Hepatocyte (in vitro differentiated cells): ENCODE measurements at places on chromosomes 4 and X. TPM values are rescaled to one million over a fixed set of nuclear protein-coding genes. Genes with fewer than 3 reads are reported as not detected.

DNA sequence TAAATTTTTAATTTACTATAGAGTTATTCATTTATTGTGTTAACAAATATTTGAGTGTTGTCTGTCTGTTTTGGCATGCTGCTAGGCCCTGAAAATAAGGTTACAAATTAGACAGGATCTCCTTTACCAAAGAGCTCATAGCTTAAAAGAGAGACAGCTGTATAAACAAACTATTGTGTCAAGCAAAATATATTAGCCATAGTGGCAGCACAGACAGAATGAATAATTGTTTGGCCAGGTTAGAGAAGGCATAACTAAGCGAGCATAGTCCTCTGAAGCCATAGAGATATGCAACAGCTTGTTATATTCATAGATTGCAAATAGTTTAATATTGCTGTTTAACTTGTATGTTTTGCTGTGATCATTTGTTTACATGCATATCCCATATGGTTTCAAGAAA lies 66.7 kb upstream of the NDUFC1 start:
- no peak for DNase-seq

DNA sequence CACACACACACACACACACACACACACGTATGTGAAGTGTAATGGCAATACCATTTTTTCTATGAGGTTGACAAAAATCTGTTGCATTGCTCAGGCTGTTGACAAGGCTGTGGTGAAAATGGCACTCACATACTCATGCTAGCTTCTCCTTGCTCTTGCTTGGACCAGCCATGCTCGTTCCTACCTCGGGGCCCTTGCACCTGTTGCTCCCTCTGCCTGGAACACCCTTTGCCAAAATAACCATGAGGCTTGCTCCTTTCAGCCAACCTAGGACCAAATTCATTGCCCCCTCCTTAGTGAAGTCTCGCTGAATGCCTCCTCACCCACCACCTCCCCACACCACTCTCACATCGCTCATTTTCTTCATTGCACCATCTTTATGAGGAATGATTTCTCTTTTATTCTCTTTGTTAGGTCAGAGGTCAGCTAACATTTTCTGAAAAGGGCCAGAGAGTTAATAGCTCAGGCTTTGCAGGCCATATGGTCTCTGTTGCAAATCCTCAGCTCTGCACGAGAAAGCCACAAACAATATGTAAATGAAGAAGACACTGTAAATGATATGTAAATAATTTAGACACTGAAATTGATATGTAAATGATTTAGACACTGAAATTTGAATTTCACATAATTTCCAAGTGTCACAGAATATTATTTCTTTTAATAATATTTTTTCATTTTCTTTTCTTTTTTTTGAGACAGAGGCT lies 13.3 kb downstream of the SLC38A5 start:
- DNase-seq = no peak

DNA sequence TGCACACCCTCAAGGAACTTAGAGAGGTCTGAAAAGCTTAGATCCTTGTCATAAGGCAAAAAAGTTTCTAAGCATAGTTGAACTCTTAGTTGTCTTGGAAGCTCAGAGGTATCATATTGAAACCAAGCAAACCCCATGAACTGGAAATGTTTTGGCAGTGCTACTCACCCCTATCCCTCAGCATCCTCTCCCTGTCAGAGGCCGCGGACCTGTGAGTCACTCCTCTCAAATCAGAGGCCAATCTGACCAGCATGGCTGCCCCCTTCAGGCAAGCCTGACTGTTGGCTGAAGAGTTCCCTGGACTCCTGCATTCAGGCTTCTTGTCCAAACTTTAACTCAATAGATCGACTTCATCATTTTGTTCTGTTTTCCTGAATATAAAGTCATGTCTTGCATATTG lies 69.4 kb downstream of the KCNIP4 start:
- no peak for DNase-seq

DNA sequence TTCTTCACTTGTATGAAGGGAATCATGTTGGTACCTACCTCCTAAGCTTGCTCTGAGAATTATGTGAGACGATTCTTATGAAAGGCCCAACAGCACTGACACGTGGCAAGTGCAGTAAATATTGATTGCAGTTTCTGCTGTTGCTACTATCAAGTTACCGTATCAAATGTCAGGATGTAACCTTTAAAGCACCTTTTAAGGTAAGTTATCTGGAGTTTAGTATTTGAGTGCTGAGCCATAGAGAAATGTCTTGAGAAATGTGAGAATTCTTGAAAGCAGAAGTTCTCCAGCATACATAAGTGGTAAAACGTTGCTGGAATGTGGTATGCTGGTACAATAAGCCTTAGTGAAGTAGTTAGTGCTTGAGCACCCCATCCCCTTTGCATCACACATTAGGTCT lies 90.4 kb downstream of the PHOX2B start:
- DNase-seq = no peak

DNA sequence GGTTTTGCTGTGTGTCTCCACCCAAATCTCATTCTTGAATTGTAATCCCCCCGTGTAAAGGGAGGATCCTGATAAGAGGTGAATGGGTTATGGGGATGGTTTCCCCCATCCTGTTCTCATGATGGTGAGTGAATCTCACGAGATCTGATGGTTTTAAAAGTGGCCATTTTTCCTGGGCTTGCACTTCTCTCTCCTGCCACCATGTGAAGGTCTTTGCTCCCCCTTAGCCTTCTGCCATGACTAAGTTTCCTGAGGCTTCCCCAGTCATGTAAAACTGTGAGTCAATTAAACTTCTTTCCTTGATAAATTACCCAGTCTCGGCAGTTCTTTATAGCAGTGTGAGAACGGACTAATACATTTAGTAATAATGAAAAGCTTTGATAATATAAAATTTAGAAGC lies 46.9 kb downstream of the ANTXR2 start:
- DNase-seq = no peak

- no peak for DNase-seq
Measured at GRCh38 chr4:173217727-173218126, 49.1 kb downstream of the GALNT7 start.

The UGT8 gene
- 17.0 and 18.0 TPM in 2 replicates for polyA plus RNA-seq
